ENCODE measurements at places on chromosomes 13 and 19. TPM values are rescaled to one million over a fixed set of nuclear protein-coding genes. Genes with fewer than 3 reads are reported as not detected.

The ANKRD24 gene
- 0.18 TPM for total RNA-seq

The ZNF443 gene
- 1.3 TPM for total RNA-seq

The ZFP36 gene
- 252 TPM for total RNA-seq

The CCDC194 gene
- not detected for total RNA-seq

The GNG8 gene
- total RNA-seq: not detected

The KRTDAP gene
- total RNA-seq: not detected

The GGN gene
- total RNA-seq: 0.08 TPM

The CEACAM3 gene
- total RNA-seq: not detected

The ZNF442 gene
- total RNA-seq: not detected

The PRR20E gene
- not detected for total RNA-seq

The ZNF208 gene
- total RNA-seq: not detected

The SYCN gene
- total RNA-seq: not detected

The ZNF793 gene
- total RNA-seq: 0.02 TPM

The ZNF284 gene
- total RNA-seq: 0.30 TPM

The OSCAR gene
- total RNA-seq: 0.20 TPM

The GPR4 gene
- total RNA-seq: 0.29 TPM

Data from A549 treated with Hydrocortisone at 1 μM for 4 hours (cell line).